NCI-H1694 treated with DMSO at 0.1 percent for 48 hours (cell line): ENCODE measurements at places on chromosomes 4 and X.

- no peak for DNase-seq
These were observed 7.9 kb downstream of the MAGEB18 start for GRCh38 chrX:26146024-26146423.

DNA sequence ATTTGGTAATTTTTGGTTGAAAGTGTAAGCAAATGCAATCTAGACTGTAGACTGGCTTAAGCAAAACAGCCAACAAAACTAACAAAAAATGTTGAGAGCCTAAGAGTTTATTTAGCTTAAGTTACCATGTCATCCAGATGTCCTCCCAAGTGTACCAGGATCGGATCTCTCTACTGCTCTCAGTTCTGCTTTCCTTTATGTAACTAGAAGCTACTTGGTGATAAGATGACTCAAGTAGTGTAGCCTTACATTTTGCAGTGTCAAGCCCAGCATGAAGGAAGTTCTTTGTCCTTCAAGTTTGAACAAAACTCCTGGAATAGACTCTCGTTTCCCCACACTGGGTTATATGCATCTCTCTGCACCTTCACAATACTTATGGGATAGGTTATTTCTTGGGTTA, 1500.0 kb downstream of the STIM2 start:
- DNase-seq = no peak

GRCh38 chr4:105596684-105597083, 44.3 kb downstream of the ARHGEF38 start:
- no peak for DNase-seq

- no peak for DNase-seq
These were observed 51.1 kb downstream of the SPANXN3 start for GRCh38 chrX:143466130-143466529.

GRCh38 chrX:790041-790506, 159.5 kb downstream of the SHOX start:
- no peak for DNase-seq

GRCh38 chr4:38319456-38320342, 344.3 kb upstream of the KLF3 start:
- DNase-seq = peak; percentile 70

DNA sequence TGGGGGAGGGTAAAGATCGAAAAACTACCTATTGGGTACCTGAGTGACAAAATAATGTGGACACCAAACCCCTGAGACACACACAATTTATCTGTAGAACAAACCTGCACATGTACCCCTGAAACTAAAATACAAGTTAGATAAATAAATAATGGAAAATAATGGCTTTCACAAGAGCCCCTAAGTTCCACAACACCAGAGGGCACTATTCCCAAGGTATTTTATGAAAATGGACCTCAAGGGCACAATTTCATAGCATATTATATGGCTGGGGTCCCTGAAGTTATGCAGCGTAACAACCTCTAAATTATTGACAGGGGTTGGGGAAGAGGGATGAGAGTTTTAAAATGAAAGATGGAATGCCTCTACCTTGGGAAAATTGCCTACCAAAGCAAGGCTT, 81.3 kb upstream of the TMEM33 start:
- DNase-seq = no peak

DNA sequence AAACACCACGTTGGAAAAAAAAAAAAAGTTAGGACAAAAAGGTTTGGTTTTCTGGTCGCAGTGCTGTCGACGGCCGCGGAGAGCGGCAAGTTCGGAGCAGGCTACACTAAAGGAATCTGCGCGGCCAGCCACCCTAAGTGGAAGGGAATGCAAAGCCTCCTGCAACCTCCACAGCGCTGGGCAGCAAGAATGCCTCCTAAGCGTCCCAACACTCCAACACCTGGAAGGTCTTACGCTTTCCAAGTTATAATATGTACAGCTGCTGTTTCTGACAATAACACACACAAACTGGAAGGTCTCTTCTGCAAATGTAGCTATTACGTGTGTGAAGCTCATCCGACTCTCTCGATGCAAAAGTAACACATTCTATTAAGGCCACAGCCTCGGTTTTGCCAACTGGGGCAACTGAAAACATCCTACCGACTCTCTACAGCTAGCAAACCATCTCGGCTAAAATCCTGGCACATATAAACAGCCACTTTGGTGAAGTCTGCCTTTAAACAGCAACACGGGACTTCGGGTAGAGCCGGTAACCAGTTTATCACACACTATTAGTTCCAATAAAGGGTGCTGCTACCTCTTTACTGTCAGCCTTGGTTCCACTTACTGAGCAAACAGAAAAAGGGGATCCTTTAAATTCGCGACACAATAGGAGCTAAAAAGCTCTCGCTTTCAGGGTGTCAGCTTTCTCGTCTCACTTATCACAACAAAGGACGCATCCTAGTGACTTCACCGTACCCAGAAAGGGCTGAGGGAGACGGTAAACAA, 895 bp downstream of the SMIM14 start:
- peak; percentile 22 for DNase-seq

GRCh38 chr4:63937961-63938360, 471.3 kb downstream of the TECRL start:
- DNase-seq = no peak

- no peak for DNase-seq
These were observed at the start of gene CXorf65 for GRCh38 chrX:71106427-71106826. Gene CXorf65 (minus strand): TSS chrX:71106740. CDS start chrX:71106556, 184 bp downstream.

DNA sequence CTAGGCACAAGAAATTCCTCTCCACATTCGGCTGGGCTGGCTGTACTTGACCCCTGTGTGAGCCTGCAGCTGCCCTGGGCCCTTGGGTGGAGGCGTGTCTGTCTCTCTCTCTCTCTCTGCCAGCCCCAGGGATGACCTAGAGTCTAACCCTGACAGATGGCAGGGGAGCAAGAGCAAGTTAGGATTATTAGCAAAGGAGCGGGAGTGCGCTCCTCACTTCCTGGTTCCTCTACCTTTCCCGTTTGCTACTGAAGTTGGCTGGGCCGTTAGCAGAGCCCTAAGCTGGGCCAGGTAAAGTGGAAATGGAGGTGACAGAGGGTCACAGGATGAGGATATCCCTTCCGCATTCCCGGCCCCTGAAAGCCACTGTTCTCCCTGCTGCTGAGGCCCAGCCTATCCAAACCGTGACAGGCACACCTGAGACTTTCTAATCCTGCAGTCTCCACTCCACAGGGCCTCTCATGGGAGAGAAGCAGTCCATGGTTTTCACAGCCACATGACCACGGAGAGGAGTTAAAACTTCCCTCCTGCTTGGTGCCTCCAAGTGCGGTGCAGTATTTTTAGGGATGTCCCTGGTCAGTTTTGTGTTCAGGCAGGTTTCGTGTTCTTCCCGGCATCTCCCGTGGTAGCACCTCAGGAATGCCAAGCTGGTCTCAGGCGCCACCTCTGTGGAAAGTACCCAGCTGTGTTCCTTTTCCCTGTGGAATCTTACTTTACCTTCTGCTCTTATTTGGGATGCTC, 79.3 kb downstream of the CLDN22 start:
- no peak for DNase-seq

GRCh38 chrX:51665981-51666380, 16.6 kb downstream of the CENPVL2 start:
- no peak for DNase-seq

- DNase-seq = no peak
These were observed 1481.1 kb downstream of the STIM2 start for GRCh38 chr4:28341784-28342183.

DNA sequence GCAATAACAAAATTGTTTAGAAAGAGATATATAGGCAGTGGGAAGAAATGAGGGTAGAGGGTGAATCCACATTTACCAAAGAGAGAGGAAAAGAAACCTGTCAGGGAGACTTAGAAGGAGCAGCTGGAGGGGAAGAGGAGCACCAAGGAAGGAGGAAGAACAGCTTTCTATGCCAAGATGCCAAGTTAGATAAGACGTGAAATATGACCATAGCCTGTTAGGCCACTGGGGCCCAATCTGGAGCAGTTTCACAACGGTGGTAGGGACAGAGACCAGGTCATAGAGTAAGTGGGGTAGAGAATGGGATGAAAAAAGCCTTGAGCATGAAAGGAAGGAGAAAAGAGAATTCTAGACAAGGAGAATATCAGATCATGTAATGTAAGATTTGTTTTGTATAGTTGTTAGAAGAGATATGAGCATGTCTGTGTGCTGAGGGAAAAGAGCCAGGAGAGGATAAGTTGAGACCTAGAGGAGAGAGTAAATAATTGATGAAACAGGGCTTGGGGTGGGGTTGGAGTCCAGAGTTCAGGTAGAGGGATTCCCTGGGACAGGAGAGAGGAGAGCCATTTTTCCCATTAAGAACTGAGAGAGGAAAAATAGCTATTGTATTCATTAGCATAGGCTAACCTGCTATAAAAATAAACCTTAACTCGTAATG, 4.4 kb upstream of the SOWAHB start:
- DNase-seq = no peak

DNA sequence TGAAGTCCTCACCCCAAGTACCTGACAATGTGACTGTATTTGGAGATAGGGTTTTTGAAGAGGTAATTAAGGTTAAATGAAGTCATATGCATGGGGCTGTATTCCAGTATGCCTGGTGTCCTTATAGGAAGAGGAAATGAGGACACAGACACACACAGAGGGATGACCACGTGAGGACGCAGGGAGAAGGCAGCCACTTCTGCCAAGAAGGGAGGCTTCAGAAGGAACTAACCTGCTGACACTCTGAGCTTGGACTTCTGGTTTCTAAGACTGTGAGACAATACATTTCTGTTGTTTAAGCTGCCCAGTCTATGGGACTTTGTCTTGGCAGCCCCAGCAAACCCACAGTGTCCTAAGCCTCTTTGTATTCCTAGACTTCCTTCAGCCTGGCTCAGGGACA, 3.0 kb upstream of the SLC2A9 start:
- no peak for DNase-seq

DNA sequence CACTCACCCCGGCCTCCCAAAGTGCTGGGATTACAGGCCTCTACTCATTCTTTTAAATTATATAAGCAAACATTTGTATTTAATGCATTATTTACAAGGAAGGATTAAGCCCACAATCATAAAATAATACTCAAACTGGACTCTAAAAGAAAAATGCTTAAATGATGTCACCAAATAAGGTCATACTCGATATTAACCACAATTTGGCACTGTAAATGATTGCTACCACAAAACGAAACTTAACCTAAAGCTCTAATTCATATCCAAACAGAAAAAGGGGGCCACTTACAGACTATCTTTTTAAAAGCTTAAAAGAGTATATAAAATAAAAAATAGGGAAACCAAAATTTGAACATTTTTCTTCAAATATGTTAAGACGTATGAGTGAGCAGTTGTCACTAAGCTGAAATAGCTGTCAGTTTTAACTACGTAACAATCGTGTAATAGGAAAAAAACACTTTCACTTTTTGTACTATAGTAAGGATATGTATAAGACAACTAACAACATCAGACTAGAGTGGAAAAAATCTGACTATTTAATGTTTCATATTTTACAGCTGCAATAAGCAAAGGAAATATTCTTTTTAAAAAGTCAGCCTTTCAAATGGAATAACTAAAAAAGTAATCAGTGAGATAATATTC, 108.2 kb upstream of the GPR34 start:
- DNase-seq = no peak

GRCh38 chr4:1279253-1279652, 10.4 kb upstream of the MAEA start:
- DNase-seq = no peak

DNA sequence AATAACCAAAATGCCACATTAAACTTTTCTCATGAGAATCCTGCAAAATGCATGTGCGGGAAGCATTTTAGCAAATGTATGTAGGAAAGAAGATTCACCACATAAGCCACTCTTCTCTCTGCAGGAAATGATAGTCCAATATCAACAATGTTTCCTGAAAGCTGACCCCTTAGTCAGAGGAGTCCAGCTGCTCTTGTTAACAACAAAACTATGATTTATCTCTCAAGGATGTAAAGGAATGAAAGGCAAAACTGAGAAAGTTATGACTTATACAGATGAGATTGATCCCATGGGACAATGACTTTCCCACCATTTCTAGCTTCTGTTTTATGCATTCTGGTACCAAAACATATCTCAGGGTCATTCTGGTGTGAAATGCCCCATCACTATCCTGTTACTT, 125.0 kb upstream of the EDNRA start:
- DNase-seq = no peak

DNA sequence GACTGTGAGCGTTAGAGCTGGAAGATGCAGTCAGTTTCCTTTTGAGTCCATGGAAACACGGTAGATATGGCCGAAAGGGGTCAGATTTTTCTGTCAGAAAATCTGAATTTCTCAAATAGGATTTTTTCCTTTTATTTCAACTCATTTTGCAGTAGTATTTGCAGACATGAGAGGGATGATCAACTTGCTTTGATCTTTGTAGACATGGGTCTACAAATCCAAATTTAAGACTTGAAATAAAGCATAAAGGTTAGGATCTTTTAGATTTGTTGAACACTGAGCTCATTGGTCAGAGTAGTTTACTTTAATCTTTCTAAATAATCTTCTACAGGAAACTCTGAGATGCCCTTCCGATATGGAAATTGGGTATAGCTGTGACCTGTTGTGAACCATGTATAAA, 44.7 kb downstream of the DOCK11 start:
- DNase-seq = no peak

- no peak for DNase-seq
These were observed 364.9 kb downstream of the ZNF674 start for GRCh38 chrX:46180258-46180687.

DNA sequence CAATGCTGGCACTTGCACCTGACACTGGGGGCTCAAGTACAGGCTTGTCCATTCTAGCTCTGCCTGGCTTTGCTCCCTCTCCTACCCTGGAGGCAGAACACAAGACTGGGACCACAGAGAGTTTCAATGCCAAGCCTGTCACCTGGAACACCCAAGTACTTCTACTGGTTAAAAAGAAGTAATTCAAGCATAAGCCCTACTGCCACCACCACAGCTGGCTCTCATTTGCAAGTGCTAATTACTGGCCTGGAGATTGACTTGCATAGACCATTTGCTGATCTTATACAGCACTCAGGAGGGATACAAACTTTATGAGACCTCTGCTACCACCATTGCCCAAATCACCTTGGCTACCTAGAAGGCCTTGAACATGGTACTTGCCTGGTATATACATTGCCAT, 1550.9 kb downstream of the C4orf33 start:
- no peak for DNase-seq

DNA sequence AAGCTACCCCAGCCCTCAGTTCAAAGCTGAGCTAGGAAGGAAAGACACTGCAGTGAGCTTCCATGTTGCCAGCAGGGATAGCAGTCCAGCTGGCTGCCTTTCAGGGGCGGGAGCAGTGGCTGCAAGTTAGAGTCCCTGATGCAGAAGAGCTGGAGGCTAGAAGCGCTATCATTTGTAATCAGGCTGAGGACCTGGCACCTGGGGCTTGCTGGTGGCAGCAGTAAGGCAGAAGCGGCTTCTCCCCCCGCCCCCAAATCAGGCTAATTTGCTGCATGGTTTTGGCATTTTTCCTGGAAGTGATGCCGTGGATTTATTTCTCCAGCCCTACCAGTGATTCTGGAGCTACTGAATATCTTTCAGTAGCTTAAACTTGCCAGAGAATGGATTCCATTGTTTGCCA, 203.3 kb downstream of the CLCN4 start:
- peak; percentile 42 for DNase-seq

GRCh38 chrX:75748431-75748830, 36.6 kb downstream of the MAGEE2 start:
- DNase-seq = no peak

GRCh38 chrX:46044486-46044885, 500.7 kb downstream of the ZNF674 start:
- DNase-seq = no peak
